Cardiac fibroblast (primary cell): ENCODE measurements at places on chromosomes 13 and 19.
A peak's percentile ranks its signal among the peaks of the same experiment; 100 is the strongest.

DNA sequence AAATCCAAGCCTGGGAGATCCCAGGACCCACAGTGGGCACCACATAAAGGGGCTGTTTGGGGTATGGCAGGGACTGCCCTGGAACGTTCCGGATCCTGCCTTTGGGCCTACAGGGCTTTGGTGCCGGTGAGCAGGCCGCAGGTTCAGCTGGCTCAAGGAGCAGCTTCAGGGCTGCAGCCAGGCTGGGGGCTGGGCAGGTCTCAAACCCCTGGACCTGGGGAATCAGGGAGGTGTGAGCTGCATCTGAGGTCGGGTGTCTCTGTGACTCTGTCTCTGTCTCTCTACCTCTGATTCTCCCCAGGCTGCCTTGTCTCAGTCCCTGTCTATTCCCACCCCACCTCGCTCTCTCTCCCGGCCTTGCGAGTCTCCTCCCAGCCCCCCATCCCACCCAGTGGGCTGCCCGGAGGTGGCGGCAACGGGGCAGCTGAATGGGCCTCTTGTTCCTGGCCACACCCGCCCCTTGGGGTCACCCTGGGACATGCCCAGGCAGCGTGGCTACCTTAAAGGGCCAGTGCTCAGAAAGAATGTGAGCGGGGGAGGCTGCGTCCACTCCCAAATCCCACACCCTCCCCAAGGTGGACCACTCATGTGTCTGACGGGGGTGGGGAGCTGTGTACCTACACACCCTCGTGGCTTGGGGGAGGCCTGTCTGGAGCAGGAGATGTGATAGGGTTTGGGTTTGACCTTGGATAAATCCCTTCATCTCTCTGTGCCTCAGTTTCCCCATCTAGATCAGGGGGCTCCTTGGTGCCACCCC is 31.1 kb downstream of the NFIC start:
- no peak for DNase-seq

DNA sequence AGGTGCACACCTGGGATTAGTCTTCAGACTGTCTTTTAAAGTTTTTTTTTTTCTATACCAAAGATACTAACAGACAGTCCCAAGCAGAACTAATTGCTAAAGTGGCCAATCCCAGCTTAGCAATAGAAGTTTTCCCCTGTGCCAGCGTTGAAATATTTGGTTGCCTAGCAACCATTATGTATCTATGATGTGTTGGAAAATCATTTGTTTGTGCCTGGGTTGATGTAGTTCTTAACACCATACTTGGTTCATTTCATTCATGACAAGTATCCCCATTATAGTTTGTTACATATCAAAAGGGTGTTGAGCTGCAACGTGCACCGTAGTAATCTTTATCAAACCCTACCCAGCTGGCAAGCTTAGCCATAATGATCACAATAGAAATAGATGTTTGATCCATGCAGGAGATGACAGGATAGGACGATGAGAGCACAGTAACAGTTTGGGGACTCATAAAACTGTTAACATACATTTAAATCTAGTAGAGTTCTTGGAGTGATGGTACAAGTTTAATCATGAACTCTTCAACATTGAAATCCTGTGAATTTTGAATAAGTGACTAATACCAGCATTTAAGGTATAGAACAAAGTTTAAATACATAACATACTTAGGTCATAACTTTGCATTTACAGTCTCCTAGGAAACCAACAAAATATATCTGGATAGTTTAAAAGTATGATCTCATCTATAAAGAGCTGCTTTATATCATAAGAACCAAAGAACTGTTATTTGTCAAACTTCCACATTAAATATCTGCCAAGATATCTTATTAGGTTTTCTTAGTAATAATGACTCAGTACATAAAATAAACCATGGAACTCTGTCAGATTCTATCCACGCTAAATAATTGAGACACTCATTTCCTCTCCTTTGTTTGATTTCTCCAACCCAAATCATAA is 73.4 kb downstream of the MBNL2 start:
- peak; percentile 72 for DNase-seq

- no peak for DNase-seq
These were observed 186.1 kb downstream of the KATNAL1 start for GRCh38 chr13:30121244-30121643.

- peak; percentile 62 for DNase-seq
These were observed 205.8 kb downstream of the GGACT start for GRCh38 chr13:100382785-100383184.

- DNase-seq: peak; percentile 4
These were observed 1690.0 kb downstream of the PCDH9 start for GRCh38 chr13:65540175-65540574.

GRCh38 chr13:93727211-93728141 is 500.9 kb downstream of the GPC6 start:
- DNase-seq: no peak

DNA sequence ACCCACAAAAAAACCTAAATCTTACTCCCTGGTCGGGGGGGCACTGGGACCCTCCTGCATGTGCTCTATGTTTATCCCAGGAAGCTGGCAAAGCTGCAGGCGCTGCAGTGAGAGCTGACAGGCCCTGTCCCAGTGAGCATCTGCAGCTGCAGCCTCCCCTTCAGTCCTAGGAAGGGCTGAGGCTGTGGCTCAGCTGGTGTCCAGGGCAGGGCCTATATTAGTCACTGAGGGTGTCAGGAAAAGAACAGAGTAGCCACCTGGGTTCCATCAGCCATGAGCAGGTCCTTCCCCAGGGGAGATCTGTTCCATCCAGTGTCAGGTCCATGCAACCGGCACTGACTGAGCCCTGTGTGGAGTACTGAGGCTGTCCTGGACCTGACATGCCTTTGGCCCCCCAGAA is 120.5 kb downstream of the TNFRSF19 start:
- DNase-seq: no peak

- no peak for DNase-seq
These were observed 4.5 kb downstream of the ADGRE1 start for GRCh38 chr19:6891761-6892385.
